Stimulated activated CD8-positive, alpha-beta memory T cell treated with anti-CD3 and anti-CD28 coated beads, Interleukin-4, amount 100 ng/mL, for 24 hours (primary cell): ENCODE measurements at places on chromosomes 2 and 18.
A peak's percentile ranks its signal among the peaks of the same experiment; 100 is the strongest.

DNA sequence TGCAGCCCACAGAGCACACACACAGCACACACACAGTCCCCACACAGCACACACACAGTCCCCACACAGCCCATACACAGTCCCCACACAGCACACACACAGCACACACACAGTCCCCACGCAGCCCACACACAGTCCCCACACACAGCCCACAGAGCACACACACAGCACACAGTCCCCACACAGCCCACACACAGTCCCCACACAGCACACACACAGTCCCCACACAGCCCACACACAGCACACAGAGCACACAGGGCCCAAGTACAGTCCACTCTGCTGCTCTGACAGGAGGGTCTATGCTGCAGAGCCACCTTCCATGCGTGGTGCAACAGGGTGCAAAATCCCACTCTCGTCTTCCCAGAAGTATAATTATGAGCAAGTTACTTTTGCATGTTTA, 240.5 kb upstream of the SALL3 start:
- no peak for DNase-seq

- no peak for DNase-seq
Measured at GRCh38 chr18:24766376-24766775, 305.9 kb downstream of the HRH4 start.

DNA sequence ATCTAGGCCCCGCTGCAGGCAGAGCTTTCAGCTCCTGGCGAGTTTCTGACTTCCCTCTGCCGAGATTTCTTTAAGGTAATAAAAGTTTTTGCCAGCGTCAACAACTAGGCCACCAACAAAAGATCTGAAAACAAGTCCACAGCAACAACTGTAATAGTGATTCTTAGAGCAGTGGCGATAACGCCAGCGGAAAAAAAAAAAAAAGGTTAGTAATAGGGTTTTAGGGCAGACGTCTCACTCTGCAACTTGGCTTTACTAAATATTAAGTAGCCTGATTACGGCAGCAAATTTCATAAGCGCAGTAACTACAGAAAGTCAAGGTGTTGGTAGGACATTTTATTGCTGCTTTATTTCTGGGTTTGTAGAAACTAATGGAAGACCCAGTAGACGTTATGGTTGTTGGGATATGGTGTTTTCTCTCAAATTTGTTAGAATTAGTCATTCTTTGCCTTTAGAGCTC, 481 bp downstream of the SLC30A6 start:
- no peak for DNase-seq

- peak; percentile 26 for DNase-seq
Measured at GRCh38 chr2:174593574-174594203, 3.9 kb downstream of the WIPF1 start.
